Suprapubic skin (tissue), 4 donors: ENCODE measurements at places on chromosomes 5 and 9. TPM values are rescaled to one million over a fixed set of nuclear protein-coding genes. Genes with fewer than 3 reads are reported as not detected.

UBE2QL1 gene
- 3.1 TPM for total RNA-seq

SLC36A3 gene
- not detected for total RNA-seq

UNC5A gene
- not detected for total RNA-seq

C5orf58 gene
- total RNA-seq = not detected

GPR151 gene
- not detected for total RNA-seq

ATOX1 gene
- 59.0 TPM for total RNA-seq

SOX30 gene
- total RNA-seq = not detected

PTPN3 gene
- 64.0 TPM for total RNA-seq

DPH7 gene
- 29.3 TPM for total RNA-seq

TUSC1 gene
- total RNA-seq = 22.3 TPM

IL3 gene
- not detected for total RNA-seq

TPPP gene
- 10.5 TPM for total RNA-seq

DRD1 gene
- not detected for total RNA-seq

ZSWIM6 gene
- 8.7 TPM for total RNA-seq

ZNF608 gene
- total RNA-seq = 3.9 TPM

PRDM9 gene
- not detected for total RNA-seq

EGFLAM gene
- 2.4 TPM for total RNA-seq

IL7R gene
- 2.9 TPM for total RNA-seq

GLRA1 gene
- not detected for total RNA-seq

PCDHB2 gene
- 4.0 TPM for total RNA-seq

ADAMTS6 gene
- total RNA-seq = 1.7 TPM

CER1 gene
- not detected for total RNA-seq

CCNJL gene
- not detected for total RNA-seq

CCL28 gene
- total RNA-seq = 10.7 TPM

CCDC171 gene
- 3.2 TPM for total RNA-seq

ENG gene
- total RNA-seq = 17.2 TPM

FOXD4 gene
- not detected for total RNA-seq

PHF24 gene
- total RNA-seq = 0.89 TPM

INSL4 gene
- not detected for total RNA-seq

GPR21 gene
- 4.7 TPM for total RNA-seq

C1QTNF2 gene
- total RNA-seq = not detected

EFNA5 gene
- total RNA-seq = 22.5 TPM

PCDHB3 gene
- 1.1 TPM for total RNA-seq

GFRA3 gene
- 0.85 TPM for total RNA-seq

SMIM32 gene
- total RNA-seq = not detected

FRRS1L gene
- total RNA-seq = 0.05 TPM

DMRT3 gene
- total RNA-seq = not detected

SLCO6A1 gene
- total RNA-seq = not detected

ANKRD55 gene
- total RNA-seq = not detected
